ENCODE measurements at places on chromosomes 2 and 18.
A peak's percentile ranks its signal among the peaks of the same experiment; 100 is the strongest.

- no peak for DNase-seq
Observed at GRCh38 chr2:8121826-8122513, 559.9 kb upstream of the ID2 start.

DNA sequence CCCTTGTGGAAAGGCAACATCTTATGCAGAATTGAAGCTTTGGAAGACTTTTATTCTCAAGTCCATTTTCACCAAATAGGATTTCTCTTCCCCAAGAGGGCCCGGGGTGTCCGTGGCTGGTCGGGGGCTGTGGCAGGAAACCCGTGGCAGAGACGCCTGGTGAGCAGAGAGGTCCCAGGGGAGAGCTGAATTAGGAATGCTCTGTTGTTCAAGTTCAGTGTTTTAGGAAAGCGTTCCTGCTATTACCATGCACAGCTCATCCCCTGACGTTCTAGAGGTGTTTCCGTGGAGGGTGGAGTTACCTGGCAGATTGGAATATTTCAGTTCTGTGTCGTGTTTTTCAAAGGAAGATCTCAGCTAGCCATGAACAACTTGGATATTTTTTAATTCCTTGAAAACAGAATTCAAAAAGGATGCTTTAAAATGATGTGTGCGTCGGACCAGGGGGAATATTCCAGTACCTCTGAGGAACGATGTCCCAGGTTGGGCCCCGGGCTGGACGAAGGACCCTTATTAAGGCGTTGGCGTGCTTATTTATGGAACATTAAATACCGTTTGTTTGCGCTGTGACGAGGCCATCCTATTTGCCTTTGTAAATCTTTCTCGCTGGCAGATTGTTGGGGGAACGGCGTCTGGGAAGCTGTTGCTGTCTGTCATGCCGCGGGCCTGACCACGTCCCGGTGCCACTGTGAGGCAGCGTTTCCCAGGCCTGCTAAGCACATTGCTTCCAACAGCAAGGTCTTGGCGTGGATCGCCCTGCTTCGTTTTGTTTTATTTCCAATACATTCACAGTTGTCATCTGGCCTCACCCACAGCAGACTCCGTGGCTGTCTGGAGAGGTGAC is 8.2 kb downstream of the NFATC1 start:
- no peak for DNase-seq

GRCh38 chr2:72796766-72797165 is 29.1 kb downstream of the EXOC6B start:
- no peak for DNase-seq

DNA sequence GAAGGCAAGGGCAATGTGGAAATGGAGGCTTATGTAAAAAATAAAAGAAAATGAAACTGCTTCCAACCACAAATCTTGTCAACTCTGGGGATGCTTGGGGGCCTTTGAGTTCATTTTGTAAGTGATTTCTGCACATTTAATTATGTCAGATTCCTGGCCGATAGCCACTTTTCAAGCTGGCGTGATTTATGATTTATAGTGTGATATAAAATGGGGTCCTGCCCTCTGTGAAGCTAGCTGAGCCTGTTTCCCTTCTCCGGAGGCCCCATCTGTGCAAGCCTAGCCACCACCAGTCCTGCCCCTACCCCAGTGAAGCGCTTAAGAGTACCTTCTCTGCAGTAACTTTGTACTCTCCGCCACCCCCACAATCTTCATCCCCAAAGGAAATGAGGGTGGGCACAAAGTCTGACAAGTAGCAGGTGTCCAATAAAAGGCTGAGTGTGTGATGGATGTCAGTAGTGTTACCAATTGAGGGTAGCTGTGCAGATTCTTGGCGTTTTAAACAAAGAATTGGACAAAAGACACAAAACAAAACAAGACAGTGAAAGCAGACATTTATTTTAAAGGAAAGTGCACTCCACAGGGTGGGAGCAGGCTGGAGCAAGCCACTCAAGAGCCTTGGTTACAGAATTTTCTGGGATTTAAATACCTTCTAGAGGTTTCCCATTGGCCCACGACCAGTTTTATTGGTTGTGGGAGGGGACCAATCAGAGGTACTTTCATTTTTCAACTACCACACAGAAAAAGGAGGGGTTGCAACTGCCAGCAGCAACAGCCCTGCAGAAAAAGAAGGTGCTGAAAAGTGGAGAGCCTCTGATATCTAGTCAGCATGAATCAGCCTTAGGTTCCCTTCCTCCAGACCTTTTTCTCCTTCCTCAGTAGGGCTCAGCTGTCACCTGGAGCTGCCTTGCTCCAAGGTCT is 39.0 kb upstream of the SIX3 start:
- no peak for DNase-seq

DNA sequence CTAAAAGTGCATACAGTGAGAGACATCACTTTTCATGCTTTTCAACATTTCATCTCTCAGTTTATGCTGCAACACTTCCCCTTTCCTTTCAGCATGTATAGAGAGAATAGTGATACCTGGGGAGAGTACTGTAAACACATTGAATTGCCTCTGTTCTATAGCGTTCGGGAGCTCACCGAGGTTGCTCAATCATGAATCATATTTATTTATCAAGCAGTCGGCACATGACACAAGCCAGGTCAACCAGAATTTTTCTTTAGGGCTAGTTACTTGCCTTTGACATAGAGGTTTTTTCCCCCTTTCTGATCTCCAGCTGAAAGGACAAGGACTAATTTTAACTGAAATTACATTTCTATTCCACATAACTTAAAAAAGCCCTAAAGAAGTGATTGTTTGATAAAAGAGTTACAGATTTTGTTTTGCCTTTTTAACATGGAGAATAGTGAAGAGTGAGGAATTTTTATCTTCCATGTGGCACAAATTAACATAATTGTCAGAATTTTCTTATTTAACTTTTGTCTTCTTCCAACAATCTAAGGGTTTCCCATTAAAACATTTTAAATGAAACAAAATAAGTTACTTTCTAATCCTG is 690.9 kb upstream of the TMEFF2 start:
- no peak for DNase-seq

GRCh38 chr18:46261799-46262198 is 157.6 kb downstream of the HAUS1 start:
- no peak for DNase-seq

DNA sequence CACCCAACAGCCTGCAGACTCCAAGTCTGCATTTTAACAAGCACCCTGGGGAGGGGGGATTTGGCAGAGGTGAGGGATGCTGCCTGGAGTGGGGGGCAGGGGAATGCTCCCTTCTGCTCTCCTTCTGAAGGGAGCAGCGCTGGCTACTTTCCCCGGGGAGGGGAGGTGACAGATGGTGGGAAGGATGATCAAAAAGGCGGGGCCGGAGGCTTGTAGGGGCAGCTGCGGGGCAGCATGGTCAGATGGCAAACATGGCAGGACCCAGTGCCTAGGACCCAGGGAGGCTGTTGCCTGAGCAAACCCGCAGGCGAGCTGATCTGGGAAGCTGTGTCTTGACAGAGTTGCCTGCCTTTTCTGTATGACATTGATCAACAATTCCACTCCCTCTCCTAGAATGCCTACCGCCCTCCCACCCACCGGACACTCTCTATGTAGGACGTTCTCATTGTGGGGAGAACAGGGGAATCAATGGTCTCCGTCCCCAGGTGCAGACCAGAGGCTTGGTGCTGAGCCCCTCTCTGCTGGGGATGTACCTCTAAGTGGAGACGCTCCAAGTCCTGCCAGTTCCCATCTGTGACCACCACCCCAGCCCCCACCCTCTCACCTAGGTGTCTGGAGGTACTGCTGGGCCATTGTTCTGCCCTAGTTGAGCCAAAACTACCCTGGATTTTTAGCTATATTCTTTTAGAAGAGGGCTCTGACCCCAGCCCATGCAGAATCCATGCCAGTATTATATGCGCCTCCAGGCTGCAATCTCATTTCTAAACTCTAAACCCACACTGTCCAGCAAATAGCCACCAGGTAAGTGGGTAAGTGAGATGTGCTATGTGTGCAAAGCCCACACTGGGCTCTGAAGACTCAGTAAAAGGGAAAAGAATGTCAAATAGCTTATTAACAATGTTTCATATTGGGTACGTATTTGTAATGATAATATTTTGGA is 89.7 kb upstream of the SEC11C start:
- DNase-seq = no peak

- no peak for DNase-seq
Observed at GRCh38 chr2:45867349-45867748, 215.9 kb downstream of the PRKCE start.

GRCh38 chr2:96773922-96774321 is 13.2 kb downstream of the CNNM4 start:
- peak; percentile 36 for DNase-seq

GRCh38 chr2:161373942-161374341 is 42.2 kb upstream of the TBR1 start:
- DNase-seq = no peak

DNA sequence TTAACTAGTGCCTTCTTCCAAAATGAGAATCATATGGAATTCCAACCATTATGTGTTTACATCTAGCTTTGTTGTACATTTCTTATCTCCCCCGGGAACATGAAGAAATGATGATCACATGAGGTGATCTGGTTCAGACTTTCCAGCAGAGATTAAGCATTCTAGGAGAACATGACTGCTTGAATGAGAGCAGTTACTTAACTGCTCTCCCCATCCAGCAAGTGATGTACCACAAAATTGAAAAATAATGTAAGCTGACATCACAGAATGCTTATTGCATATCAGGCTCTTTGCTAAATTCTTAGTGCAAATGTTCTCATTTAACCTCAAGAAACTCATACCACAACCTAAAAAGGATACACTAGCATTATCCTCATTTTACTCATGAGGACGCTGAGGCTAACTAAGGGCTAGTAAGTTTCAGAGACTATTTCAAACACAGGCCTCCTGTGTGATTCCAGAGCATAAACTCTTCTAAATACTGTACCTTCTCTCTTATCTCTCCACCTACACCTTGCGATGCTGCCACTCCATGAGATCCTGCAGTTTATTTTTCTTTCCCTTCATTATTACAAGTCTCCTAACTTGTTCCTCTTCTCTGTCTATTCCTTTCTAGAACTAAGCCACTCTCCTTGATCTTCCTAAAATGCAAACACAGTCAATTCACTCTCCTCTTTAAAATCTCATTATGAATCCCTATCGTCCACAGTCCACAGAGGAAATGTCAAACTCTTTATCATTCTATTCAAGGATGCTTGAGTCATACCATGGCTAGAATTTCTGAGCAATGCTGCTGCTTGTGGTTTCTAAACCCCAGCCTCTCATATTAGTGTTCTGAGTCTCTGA is 1224.8 kb upstream of the ZEB2 start:
- no peak for DNase-seq

Measured in stimulated activated CD4-positive, alpha-beta T cell treated with anti-CD3 and anti-CD28 coated beads, Interleukin-2, amount 100 ng/mL, for 24 hours (primary cell).